ENCODE measurements at places on chromosomes 7 and 10.

DNA sequence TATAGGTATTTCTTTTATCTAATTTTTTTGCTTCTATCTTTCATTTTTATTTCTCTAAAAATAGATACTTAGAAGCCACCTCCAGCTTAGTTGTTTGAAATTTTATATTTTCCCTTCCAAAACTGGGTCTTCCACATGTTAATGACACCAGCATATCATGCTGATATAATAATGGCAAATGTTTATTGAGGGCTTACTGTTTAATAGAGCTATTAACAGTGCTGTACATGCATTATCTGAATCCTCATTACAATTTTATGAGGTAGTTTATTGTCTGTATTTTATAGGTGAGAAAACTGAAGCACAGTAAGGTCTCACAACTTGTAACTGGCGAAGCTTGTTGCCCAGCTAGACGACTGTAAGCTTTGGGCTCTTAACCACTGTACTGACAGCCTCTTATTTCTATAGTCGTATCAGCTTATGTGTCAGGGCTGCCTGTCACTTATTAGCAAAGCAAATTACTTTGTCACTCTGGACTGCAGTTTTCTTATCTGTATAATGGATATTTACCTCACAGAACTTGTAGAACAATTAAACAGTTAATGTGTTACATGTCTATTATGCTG is 51.2 kb downstream of the ANKIB1 start:
- no peak for DNase-seq

- DNase-seq = no peak
These were observed 181.8 kb downstream of the KIAA1217 start for GRCh38 chr10:24390746-24391145.

GRCh38 chr10:79166741-79167140 is 98.0 kb downstream of the ZMIZ1 start:
- DNase-seq = no peak

GRCh38 chr10:13784067-13784466 is 197.3 kb downstream of the PRPF18 start:
- DNase-seq = no peak

DNA sequence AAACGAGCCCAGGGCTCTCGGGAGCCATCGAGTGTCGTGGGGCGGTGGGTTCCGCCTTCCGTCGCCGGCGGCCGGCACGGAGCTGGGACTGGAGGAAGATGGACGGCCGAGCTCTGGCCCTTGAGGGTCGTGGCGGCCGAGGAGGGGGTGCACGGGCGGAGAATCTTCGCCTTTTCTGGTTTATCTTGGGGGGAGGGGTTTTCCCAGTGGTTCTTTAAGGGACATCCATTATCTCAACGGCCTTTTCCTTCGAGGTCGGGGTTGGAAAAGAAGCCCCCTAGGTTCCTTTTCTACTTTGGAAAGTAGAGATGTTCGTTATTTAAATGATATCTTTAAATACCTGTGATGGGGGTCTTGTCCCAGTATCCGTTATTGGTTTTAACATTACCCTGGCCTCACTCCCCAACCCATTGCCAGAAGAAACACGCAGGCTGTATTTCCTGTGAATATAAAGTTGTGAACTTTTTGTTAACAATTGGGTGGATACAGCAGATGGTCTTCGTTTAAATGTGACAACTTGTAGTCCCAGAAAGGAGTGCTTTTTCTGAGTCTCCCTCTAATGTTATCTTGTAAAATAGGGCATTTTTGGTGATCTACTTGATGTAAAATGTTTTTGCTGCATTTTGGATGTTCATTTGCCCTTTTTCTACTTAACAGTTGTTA is 765 bp downstream of the CCAR1 start:
- DNase-seq = no peak

- DNase-seq = no peak
These were observed 53.0 kb downstream of the CROT start for GRCh38 chr7:87398446-87398845.

Data from prostate gland (tissue), 2 donors.